ENCODE measurements at places on chromosomes 2 and 18.

GRCh38 chr18:6547476-6547875 is 132.8 kb upstream of the L3MBTL4 start:
- DNase-seq: no peak

DNA sequence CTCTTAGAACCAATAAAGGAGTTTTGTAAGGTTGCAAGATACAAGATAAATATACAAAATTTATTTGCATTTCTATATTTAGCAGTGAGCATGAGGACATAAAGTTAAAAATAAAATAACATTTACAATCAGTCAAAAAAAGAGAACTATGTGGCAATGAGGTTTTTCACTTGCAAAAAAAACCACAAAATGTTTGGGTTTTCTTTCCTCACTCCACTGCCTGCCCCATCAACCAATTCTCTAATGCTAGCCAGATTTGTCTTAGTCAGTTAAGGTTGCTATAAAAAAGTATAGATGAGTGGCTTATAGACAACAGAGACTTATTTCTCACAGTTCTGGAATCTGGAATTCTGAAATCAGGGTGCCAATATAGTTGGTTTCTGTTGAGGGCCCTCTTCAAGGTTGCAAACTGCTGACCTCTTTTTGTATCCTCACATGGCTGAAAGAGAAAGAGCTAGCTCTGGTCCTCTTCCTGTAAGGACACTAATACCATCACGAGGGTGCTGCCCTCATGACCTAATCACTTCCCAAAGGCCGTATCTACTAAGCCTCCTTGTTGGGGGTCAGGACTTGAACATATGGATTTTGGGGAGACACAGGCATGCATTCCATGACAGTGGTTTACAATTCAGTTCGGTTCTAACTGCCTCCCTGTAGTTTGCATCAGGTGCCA is 566.2 kb downstream of the GALR1 start:
- no peak for DNase-seq

- DNase-seq: no peak
These were observed 110.9 kb downstream of the MTCL1 start for GRCh38 chr18:8816220-8816619.

DNA sequence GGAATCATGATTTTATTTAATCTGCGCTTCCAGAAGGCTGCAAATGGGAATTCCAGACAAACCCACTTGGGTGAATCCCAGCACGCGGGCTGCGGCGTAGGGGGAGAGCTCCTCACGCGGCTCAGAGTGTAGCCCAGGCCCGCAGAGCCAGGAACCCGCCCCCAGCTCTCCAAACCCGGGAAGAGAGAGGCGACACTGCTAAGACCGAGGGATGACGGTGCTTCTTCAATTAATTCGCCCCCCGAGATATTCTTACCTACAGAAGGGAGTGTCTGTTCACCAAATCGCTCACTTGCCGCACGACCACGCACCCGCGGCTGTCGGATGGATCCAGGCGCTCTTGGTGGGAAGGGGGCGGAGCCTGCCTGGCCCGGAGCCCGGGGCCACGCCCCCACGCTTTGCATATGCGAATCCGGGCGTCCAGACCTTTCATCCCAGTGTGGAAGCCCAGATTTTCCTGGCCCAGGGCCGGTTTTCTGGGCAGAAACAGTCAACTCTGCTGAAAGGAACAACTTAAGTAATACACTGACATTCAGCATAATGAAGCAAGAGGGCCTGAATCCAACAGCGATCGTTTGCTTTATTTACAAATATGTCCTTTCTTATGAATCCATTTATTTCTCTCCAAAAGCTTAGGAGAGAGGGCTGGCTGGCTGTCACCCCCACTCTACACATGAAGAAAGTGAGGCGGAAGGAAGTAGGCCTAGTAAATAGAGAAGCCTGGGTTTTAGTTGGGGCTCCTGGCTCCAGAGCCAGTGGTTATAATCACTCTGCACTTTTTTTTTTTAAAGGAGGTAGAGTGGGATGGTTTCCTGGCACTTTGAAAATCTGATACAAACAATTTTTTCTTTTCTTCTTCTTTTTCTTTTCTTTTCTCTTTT is at the start of gene SLC19A3:
TSS of gene SLC19A3 (minus strand) at position 342 of the 881 bp plus-strand sequence. CDS start 15,710 bp downstream, outside the sequence.
- DNase-seq: no peak

- DNase-seq: no peak
These were observed 26.6 kb upstream of the TEX44 start for GRCh38 chr2:231565887-231566594.

DNA sequence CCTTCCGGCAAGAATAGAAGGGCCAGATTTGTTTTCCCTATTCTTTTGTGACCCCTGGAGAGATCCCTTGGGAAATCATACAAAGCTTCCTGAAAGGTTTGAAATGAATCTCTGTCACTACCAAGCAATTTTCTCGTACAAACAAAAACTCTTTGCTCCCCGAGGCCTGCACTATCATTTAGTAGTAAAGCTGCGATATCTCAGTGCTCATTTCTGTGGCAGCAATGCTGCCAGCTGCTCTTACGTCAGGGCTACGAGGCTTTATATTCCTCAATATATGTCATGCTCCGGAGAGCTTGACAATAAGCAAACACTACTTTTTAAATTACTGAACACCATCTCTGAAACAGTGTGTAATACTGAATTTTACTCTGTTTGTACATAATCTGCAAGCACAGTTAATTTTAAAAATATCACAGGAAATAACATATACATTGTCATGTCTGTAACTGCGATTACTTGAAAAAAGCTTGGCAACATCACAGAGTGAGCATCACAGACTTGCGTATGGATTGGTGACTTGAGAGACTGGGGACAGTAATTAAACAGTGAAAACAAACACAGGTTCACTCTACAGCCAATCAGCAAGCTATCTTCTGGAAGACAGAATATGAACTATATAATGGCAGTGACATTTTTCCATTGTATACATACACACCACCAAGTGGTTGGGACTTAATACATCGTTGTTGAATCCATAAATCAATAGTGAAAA is 403.3 kb upstream of the NETO1 start:
- DNase-seq: no peak

- no peak for DNase-seq
These were observed 13.2 kb upstream of the ITGAV start for GRCh38 chr2:186576614-186577013.

- no peak for DNase-seq
These were observed 143.2 kb downstream of the MTCL1 start for GRCh38 chr18:8848541-8848940.

- DNase-seq: no peak
These were observed 50.3 kb upstream of the GAREM2 start for GRCh38 chr2:26122630-26123029.

DNA sequence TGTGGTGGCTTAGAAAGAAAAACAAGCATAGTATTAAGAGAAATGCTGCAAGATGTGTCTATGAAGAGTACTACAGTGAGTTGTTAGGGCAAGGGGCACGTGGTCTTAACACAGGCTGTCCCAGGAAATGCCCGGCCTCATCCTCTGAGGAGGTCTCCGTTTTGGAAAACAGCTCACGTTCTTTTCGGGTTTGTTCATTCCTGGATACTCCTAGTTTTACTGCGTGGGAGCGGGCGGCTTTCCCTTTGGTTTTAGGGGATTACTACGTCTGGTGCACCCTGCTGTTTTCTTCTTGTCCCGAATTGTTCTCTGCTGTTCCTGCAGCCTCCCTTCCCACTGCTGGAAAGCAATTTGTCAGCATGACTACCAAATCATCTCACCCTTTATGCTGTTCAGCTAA is 55.5 kb upstream of the RAB6D start:
- DNase-seq: no peak

DNA sequence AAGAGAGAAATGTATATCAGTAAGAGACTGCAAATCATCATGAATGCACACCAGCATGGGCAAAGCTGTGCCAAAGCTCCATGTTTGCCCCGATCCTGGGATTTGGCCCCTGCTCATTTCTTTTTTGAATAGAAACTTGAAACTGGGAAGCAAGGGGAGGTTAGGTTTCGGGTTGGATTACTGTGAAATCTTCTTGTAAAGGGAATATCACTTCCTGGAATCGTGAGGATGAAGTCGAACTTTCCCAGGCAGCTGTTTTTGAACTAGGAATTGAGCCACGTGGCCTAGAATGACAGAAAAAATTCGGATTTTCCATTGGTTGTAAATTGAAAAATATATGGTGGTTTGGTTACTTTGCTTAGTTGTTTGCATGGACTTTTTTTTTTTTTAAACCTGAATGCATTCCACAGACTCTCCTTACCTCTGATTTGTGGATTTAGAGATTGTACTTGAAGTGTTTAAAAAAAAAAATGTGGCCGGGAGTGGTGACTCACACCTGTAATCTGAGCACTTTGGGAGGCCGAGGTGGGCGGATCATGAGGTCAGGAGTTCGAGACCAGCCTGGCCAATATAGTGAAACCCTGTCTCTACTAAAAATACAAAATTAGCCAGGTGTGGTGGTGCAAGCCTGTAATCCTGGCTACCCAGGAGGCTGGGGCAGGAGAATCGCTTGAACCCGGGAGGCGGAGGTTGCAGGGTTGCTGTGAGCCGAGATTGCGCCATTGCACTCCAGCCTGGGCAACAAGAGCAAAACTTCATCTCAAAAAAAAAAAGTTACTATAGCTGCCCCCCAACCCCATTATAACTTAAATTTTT is 32.1 kb downstream of the GRHL1 start:
- no peak for DNase-seq

DNA sequence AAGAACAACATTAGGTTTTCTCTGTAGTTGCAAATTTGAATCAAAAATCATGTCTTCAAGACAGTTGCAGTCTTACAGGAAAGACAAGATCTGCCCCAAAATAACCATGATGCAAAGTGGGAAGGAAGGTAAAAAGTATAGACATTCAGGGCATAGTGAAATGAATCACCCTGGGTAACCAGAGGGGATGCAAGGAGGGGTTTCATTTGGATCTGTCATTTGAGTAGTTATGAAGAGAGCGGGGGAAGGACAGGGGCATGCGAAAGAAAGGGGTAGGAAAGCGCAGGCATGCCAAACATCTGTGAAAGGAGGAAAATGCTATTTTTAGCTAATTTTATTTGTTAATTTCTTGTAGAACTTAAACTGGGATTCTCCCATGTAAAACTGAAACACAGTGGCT is 219.1 kb upstream of the BOD1L2 start:
- no peak for DNase-seq

DNA sequence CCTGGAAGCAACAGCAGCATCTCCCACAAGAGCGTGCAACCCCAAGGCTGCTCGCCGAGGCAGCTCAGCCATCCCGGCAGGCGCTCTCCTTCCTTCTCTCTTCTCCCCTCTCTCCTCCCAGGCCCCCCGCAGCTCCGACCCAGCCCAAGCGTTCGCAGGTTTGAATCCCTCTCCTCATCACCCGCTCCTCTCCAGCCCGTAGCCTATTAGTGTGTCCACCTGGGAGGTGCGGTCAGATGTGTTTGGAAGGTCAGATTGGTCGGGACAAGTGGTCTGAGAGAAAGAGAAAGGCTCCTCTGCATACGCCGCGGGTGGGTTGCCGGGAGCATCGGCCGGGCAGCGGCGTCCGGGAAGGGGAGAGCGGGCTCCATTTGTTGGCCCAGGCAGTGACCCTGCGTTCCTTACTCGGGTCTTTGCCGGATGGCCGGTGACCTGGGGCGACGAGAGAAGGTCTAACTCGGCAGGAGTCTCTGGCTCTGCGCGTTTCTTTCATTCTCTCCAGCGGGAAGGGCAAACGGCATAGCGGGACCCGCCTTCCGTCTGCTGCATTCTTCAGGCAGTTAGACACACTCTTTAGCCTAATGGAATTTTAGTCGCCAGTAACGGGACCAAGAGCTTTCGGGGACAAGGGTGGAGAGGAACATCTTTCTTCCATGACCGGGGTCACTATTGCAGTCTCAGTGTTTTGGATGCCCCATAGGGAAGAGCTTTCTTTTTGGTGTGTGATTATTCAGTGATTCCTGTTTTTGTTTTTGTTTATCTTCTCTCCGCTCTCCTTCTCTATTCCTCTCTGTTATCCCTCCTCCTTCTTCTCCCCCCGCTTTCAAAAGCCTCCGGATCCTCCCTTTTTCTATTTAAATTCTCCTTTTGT is 1.1 kb upstream of the TMEFF2 start:
- DNase-seq: no peak

- no peak for DNase-seq
These were observed 5.3 kb downstream of the NRP2 start for GRCh38 chr2:205687641-205687956.

GRCh38 chr2:137775529-137775928 is 188.7 kb upstream of the HNMT start:
- DNase-seq: no peak

- peak; percentile 75 for DNase-seq
These were observed 43.6 kb upstream of the PTMA start for GRCh38 chr2:231664727-231665126.

DNA sequence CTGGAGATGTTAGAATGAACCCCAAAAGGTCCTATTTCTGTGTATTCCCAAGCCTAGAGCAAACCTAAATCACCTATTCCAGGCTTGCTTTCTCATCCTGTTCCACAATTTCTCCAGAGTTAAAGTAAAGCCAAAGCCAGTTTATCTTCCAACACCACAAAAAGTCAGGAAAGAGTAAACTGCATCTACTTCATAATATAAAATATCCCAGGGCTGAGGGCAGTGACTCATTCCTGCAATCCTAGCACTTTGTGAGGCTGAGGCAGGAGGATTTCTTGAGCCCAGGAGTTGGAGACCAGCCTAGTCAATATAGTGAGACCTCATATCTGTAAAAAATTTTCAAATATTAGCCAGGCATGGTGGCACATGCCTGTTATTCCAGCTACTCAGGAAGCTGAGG is 241.4 kb downstream of the CDH20 start:
- DNase-seq: no peak

DNA sequence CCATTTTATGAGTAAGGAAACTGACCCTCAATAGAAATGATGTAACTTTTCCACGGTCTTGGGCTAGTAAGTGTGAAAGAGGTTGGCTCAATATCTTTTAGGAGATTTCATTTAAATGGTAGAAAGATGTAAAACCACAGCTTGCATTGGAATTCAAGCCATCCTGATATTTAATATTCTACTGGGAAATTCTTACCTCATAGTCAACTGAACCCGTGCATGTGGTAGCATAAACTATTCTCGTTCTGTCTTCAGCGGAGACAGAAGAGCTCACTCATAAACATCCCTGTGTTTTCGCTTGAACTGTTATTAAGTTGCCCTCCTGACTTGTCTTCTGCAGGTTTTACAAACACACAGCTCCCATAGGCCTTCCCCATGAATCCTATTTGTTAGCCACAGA is 8.5 kb upstream of the SPATS2L start:
- DNase-seq: no peak

DNA sequence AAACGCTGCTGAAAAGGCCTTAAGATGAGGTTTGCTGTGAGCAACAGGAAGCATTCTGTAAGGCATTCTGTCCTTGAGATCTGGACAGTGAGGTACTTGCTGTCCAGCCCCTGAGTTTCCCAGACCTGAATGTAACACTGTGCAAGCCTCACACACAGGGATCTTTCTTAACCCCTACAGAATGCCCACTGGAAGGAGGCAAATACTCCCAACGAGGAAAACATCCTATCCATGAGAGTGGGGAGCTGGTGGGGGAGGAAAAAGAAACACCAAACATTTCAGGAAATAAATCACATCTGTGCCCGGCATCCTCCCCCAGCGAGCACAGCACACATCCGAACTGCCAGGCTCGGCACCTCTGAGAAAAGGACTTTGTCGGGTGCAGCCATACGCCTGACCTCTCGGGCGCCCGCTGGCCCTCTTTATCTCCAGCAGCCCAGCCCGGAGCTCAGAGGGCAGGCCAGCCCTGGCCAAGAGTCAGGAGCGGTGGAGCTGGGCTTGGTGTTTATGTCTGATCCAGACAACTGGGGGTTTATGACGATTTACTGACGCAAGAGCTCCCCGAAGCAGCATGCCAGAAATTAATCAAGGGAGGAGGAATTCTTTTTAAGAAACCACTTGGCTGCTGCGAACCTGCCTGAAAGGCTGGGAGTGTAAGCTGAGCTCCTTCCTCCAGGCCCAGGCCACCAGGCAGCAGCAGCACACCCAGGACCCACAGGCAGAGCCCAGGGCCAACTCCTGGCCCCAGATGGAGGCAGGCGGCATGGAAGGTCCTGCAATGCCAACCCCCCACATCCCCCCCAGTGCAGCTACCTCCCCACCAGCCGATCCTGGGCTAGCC is 72.2 kb downstream of the HDAC4 start:
- peak; percentile 10 for DNase-seq
